ENCODE measurements at places on chromosomes 4 and X.

- no peak for DNase-seq
These were observed 99.4 kb upstream of the ATXN3L start for GRCh38 chrX:13419276-13419675.

DNA sequence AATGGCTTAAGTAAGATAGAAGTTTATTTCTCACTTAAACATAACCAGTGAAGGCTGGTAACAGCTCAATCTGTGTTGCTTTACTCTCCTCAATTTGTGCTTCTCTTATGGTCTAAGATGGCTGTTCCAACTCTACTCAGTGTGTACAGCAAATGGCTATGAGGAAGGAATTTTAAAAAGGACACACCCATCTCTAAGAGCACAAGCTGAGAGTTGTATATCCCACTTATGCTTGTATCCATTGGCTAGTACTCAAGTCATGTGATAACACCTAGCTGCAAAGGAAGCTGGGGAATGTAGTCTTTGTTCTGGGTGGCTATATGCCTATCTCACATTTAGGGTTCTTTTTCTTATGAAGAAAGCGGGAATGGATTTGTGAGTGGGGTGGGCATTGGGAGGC lies 63.3 kb downstream of the GPAT3 start:
- DNase-seq: no peak

GRCh38 chrX:144716187-144716586 lies 531.1 kb upstream of the SPANXN1 start:
- DNase-seq: no peak

- DNase-seq: no peak
These were observed 34.2 kb upstream of the SLIT2 start for GRCh38 chr4:20217521-20217920.

DNA sequence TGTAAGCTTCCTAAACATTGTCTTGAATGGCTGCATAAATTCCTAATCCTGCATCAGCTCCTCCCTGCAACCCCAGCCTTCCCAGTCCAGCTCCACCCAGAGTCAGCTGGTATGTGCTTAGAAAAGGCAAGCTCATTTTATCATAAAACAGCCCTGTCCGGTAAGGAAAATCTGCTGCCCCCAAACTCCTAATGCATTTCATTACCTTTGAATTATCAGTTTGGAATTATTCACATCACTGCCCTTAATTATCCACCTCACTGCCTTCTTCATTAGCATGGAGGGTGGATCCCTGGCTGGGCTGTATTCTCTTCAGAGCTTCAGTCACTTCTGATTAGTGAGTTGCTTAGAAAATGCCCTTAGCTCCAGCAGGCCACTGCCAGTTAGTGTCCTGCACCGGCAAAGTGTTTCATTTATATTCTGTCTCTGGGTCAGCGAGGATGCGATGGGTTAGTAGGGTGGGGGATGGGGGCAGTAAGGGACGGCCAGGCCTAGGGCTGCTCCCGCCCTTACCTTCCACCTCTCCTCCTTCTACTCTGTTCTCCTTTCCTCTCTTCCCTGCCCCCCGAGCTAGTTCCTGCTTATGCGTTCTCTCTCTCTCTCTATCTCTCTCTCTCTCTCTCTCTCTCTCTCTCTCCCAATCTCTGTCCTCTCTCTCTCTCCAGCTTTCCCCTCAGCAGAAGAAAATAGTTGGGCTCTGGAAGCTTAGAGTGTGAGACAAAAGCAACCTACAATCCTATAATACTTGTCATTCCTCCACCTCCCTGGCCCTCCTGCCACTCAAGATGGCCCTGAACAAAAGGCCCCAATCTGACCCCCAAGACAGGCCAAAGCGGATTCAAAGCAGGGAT lies 174.8 kb upstream of the KLF3 start:
- DNase-seq: peak; percentile 49

DNA sequence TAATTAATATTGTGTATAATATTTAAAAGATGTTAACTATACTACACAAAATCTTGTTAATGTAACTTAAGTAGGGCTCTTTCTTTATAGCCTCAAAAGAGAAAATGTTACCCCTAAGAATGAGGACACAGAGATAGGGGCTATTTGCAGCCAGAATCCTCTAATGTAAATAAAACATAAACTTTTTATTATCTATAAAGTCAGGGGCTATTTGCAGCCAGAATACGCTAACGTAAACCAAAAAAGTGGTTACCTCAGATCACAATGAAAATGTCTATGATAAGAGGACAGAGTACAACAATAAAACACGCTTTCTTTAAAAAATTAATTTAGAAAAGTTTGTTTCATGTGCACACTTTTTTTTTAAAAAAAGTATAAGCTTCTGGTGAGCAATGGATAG lies 229.9 kb upstream of the PITX2 start:
- no peak for DNase-seq

DNA sequence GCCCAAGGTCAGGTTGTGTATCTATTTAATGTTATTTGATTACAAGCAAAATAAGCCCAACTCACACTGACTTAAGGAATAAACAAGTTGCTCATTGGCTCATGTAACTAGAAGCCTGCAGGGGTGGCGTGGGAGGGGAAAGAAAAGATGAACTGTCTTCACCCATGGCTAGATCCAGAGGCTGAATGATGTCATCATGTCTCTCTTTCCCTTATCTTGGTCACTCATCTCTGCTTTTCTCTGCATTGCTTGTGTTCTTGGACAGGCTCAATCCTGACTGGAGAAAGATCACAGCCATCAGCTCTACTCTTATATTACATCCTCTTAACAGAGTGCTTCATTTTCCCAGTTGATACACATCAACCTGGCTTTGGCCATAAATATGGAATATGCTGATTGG lies 290.0 kb upstream of the DIAPH2 start:
- no peak for DNase-seq

- DNase-seq: no peak
These were observed 99.0 kb upstream of the DDX3X start for GRCh38 chrX:41234962-41235361.

DNA sequence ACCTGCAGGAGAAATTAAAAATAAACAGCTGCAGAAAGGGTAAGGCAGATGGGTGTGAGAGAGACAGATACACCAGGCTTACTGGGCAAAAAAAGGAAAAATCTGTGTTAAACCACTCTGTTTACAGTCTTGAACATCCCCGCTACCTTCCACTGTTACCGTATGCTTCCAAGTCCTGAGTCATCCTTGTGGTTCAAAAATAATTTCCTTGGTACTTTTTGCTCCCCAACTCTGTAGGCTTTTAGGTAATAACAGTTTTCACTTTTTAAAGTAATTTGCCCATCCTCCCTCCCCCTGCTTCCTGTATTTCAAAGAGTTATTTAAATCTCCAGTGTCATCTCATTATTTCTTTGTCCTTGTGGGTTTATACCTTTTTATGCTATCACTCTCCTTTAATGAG lies 210.1 kb upstream of the FAT4 start:
- DNase-seq: no peak

- no peak for DNase-seq
These were observed 17.4 kb downstream of the JADE3 start for GRCh38 chrX:46929439-46930261.

DNA sequence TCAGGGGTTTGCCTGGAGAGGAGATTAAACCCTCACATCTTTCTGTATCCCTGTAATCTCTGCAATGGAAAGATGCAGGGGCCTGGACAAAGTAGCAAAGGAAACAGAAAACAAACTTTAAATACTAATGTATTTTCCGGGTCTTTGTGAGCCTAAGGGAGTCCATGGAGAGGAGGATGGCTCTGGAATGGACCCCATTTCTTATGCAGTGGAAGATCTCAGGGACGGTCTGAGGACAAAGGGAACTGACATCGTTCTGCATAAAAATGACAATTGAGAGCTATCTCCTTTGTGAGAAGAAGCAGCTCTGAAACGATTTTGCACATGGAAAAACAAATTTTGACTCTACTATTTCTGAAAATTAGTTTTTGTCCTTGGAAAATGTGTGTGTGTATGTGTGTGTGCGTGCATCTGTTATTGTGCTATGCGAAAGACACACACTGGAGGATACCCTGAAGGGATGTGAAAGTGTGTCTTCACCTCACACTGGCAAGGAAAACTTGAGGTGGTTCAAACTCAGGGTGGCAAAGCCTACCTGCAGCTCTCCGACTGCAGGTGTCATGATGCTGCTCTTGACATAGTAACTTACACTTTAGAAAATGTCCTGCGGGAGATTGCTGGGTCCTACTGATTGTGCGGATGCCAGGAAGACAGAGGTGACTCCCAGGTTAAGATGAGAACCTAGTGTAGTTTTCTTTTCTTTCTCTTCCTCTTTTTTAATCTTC lies 126.4 kb upstream of the JADE1 start:
- no peak for DNase-seq

DNA sequence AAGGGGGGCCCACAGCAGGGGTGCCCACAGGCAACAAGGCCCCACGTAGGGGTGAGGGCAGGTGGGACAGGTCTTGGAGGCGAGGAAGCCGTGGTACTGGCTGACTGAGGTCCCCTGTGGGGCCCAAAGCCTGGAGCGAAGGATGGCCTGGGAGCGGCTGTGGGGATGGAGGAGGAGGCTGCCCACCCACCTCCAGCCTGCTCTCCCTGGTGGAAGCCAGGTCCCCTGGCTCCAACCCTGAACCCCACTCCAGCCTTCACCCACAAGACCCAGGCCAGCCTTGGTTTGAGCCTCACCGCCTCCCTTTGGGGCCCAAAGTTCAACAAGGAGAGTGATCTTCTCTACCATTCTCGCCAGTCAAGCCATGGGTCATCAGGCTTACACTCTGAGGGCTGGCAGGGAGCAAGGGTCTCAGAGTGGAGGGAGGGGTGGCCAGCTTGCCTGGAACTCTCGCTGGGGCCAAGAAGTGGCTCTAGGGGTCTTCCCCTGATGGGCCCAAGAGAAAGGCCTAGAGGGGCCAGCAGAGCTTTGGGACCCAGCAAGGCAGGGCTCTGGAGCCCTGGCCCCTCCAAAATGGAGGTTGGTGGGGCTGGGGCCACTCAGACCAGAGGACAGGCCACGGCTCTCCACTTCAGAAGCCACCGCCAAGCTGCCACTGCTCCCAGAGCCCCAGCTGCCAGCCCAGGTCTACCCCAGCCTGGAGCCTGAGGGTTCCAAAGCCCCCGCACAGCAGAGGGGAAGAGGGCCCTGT lies 5.0 kb downstream of the PNCK start:
- no peak for DNase-seq

GRCh38 chrX:23369027-23369426 lies 34.4 kb downstream of the PTCHD1 start:
- DNase-seq: no peak

DNA sequence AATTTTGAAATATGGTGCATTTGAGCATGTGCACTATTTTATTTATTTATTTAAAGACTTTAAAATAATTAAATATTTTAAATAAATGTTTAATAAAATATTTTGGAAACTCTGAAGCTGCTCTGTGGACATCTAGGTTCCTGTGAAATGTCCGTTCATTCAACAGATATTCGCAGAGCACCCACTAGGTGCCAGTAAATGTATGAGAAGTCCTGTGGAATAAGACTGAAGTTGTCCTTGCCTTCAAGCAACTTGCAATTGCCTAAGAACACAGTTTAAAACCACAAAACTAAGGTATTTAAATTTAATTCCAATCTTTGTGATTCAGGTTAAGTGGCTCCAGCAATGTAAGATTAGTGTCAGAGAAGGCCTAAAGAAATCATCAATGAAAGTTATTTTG lies 306.7 kb downstream of the GBA3 start:
- DNase-seq: no peak

DNA sequence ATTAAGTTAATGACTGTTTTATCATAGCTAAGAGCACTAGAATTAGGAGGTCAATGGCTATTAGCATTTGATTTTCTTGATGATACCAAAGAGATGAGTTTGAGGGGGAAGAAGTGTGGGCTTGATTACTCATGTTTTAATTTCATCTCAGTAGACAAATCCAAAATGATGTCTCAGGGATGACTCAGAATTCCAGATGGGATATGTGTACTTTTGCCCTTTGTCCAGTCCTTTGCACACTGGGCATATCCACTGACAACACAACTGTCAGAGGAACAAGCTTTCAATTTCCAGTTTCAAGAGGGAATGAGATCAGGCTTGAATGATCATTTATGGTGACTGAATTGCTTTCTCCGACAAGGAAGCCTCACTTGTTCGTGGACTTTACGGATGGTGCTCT lies 325.3 kb upstream of the FTHL17 start:
- DNase-seq: no peak

Measured in right hindlimb (tissue), 1 donor.